ENCODE measurements at places on chromosomes 1 and 21.

GRCh38 chr1:33022650-33023200, 14.0 kb downstream of the AK2 start:
- DNase-seq, result no peak

GRCh38 chr1:59178339-59179187, 118.3 kb upstream of the FGGY start:
- no peak for DNase-seq

GRCh38 chr1:11787251-11787803, 18.4 kb downstream of the MTHFR start:
- no peak for DNase-seq

GRCh38 chr1:202204065-202204464, 10.5 kb downstream of the LGR6 start:
- no peak for DNase-seq

GRCh38 chr1:241888232-241888631, 40.2 kb downstream of the EXO1 start:
- no peak for DNase-seq

GRCh38 chr1:88221411-88221810, 462.7 kb upstream of the PKN2 start:
- no peak for DNase-seq

- no peak for DNase-seq
Observed at GRCh38 chr21:26060335-26061115, 110.0 kb downstream of the APP start.

DNA sequence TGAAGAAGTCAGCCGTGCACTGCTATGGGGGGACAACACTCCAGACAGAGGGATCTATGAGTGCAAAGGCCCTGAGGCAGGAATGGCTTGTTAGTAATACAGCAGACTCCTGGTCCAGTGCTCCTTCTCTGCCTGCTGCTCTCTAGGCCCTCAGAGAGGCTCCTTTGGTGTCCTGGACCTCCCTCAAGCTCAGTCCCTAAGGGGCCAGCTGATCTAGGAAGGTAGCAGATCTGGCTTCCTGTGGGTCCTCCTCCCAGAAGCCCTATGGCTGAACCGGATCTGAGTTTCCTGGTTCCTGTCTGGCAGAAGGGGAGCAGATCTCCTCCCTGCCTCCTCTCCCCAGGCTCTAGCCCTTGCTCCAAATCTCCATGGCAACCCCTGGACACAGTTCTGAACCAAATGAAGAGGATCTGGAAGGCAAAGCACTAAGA, at the start of gene LDLRAD2:
TSS of gene LDLRAD2 (plus strand) at position 391 of the 431 bp plus-strand sequence. CDS start 187 bp downstream, outside the sequence.
- no peak for DNase-seq

DNA sequence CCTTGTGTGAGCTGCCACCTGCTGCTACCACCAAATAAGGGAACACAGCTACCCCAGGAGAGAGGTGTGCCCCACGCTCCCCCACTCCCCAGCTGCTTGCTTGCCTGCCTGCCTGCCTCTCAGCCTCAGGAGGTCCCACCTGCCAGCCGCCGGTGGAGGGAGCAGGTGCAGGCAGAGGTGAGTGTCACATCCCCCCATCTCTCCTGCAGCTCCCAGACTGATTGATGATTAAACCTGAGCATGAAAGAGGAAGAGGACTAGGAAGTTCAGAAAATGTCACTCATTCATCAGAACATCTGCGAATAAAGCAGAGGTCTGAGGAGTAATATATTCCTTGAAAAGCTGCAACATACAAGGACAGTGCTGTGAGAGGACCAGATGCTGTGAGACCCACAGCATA, 58.6 kb upstream of the HIVEP3 start:
- no peak for DNase-seq

GRCh38 chr1:55127827-55128343, 87.3 kb downstream of the USP24 start:
- DNase-seq, result no peak

- DNase-seq, result no peak
Observed at GRCh38 chr21:38067086-38067739, 151.0 kb upstream of the KCNJ6 start.

DNA sequence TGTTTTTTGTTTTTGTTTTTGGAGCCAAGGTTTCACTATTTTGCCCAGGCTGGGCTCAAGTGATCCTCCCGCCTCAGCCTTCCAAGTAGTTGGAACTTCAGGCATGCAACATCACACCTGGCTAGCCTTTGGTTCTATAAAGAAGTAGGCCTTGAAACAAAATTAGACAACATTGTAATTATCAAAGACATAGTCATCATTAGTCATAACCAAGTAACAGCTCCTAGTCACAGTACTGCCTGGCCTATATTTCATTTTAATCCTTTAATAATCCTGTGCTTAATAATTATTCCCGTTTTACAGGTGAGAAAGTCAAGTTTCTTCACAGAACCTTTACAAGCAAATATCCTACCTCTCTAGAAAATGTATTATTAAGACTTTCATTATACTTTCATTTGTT, 52.3 kb upstream of the TBX15 start:
- no peak for DNase-seq

DNA sequence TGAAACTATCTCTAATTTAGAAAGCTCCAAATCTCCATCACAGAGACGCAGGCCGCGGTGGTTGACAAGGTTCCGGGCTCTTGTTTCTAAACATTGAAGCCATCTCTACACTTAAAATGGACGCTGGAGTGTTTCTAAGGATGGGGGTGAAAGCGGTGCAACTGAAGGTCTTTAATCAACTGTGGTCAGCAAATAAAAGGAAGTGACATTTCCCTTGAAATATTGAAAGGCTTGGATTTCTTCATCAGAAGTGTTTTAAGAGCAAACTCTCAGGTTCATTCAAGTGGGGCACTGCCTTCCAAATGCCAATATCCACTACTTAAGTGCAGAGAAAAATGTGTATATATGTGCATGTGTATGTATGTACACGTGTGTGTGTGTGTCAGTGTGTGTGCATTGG, 117.3 kb downstream of the KAZN start:
- DNase-seq, result no peak

DNA sequence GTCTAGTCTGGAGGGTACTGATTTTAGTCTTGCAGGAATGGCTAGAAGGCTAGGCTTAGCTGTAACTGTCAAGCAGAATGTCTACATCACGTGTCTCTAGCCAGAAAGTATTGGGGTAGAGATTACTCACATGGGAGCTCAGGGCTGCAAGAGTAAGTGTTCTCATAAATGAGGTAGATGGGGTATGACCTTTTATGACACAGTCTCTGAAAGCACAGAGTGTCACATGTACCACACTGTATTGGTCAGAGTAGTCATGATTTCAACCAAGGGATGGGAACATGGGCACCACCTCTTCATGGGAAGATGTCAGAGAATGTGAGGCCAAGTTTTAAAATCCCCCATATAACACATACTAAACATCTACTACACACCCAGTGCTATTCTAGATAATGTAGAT, 2.9 kb downstream of the FYB2 start:
- DNase-seq, result no peak

- DNase-seq, result no peak
Observed at GRCh38 chr1:168365719-168366479, 85.2 kb downstream of the TBX19 start.

- no peak for DNase-seq
Observed at GRCh38 chr1:202357506-202357905, 9.0 kb downstream of the PPP1R12B start.

Data from H9 (cell line).